ENCODE measurements at places on chromosomes 12 and 14.

DNA sequence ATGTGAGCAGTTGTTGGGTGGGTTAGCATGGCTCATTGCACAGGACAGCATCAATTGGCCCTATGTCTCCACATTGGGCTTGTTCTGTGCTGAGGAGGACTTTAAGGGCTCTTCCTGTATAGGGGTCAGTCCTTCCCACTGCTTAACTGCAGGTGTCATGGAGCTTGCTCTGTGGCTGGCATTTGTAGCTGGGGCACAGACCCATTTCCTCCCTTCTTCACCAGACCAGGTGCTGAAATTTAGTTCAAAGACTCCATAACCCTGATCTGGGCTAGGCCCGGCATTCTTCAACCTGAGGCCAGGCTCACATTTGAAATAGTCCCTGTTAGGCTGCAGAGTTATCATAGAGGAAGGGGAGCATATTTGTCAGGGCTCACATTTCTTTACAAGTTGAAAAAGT lies 12.8 kb downstream of the CHST11 start:
- DNase-seq: no peak

- no peak for DNase-seq
Observed at GRCh38 chr14:28494196-28494595, 272.4 kb upstream of the FOXG1 start.

GRCh38 chr14:36835128-36835527 lies 173.5 kb downstream of the PAX9 start:
- DNase-seq: no peak

GRCh38 chr12:67826946-67827720 lies 162.1 kb upstream of the IFNG-AS1 start:
- DNase-seq: no peak

DNA sequence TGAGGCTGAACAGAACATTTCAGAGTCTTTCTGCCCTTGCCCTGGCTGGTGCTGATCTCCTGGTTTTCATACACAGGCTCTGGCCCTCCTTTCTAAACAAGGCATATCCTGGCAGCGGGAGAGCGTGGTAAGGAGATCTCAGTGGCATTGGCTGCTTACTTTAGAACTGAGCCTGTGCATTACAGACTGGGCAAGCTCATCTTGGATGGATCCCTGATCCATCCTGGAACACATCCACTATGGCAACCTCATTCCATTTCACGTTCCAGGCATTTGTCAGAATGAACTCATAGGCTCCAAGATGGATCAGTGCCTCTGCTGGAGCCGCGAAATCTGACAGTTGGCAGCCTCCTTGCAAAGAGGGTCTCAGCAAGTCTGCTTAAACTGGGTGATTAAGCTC lies 224.5 kb upstream of the PELI2 start:
- DNase-seq: no peak

GRCh38 chr12:67797753-67798152 lies 149.2 kb downstream of the DYRK2 start:
- no peak for DNase-seq

- DNase-seq: no peak
Observed at GRCh38 chr12:3595721-3596120, 104.7 kb downstream of the PRMT8 start.

DNA sequence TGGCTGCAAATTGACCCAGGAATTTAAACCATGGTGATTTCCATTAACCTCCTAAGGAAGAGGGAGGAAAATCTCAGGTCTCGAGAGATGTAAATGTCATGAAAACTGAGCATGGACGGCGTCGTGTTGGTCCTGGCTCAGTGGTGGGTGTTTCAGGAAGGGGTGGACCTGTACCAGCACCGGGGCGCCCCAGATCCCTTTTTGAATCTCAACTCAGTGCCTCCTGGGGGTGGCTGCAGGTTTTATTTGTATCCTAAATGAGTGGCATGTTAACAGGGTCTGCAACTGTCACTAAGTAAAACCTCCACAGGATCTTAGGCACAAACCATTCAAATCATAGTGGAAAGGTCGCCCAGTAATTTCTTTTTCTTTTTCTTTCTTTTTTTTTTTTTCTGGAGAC lies 101.3 kb downstream of the ASCL4 start:
- no peak for DNase-seq

DNA sequence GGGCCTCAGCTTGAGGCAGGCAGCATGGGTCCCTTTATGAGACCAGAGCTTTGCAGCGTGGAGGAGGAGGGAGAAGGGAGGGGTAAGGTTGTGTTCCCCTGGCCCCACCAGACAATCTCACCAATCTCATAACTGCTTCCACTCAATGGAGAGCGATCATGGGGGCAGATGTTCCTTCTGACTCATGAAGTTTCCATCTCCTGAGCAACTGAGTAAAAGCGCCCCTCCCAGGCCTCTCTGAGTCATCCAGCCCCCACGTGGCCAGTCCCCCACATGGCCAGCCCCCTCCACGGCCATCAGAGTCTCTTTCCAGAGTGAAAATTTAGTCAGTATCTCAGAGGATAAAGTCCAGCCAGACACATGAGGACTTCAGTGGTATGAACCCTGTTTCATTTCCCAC lies 39.2 kb upstream of the PLXNC1 start:
- no peak for DNase-seq

DNA sequence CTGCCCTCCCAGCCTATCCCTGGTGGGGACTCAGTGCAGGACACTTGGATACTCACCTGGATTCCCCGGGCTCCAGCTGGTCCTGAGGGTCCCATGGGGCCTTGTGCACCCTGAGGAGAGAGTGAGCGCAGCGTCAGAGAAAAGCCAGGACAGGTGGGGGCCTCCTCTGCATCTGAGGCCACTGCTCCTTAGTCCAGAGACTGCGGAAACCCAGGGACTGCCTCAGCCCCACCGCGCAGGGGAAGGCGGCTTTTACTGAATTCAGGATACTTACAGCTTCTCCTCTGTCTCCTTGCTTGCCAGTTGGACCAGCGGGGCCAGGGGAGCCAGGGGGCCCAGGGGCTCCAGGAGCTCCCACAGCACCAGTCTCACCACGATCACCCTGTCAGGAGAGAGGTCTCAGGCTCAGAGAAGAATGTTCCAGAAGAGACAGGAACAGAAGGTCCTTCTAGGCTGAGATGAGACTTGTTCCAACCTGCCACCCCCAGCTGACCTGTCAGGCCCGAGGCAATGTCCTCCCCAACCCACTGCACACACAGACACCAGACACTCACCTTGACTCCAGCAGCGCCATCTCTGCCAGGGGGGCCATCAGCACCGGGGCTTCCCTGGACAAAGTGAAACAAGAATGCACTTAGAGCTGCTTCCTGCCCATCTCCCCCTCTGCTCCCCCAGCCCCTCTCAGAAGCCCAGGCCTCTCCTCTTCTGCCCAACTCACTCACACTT lies 13.8 kb downstream of the TMEM106C start:
- DNase-seq: no peak

- DNase-seq: no peak
Observed at GRCh38 chr12:104888481-104888880, 69.6 kb downstream of the SLC41A2 start.

DNA sequence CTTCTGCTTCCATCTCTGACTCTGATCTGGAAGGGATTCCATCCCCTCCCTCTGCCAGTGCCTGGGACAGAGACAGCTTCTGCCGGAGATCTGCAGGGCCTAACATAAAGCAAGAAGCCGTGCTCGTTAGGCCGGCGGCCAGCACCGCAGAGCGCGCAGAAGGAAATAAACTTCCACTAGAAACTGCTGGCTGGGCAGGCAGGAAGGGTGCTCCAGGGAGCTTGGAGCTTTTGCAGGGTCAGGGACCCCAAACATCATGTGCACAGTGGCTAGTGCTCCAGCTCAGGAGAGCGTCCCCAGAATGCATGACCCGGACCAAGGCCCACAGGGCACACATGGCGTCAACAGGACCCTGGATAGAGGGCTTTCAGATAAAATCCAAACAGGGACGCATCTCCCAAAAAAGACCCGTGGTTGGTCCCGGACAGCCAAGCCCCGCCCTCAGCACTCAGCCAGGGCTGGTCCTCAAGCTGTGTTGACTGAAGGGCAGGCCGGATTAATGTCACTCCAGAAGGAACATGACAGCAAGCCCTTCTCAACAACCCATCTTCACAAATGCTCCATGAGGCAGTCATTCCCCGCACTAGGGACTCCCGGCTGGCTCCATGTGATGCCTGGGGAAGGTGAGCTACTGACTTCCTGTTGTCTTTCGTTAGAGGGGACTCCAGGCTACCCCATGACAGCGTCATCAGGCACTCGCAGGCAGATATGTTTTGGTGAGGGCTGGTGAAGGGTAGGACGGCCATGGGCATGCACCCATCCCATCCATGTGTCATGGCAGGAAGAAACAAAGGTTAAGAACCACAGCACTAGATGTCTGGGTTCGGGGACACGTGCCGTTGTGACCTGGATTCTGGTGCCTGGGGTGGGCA lies 121.5 kb downstream of the CALM1 start:
- DNase-seq: no peak

- DNase-seq: no peak
Observed at GRCh38 chr14:89201645-89202044, 215.4 kb downstream of the FOXN3 start.

DNA sequence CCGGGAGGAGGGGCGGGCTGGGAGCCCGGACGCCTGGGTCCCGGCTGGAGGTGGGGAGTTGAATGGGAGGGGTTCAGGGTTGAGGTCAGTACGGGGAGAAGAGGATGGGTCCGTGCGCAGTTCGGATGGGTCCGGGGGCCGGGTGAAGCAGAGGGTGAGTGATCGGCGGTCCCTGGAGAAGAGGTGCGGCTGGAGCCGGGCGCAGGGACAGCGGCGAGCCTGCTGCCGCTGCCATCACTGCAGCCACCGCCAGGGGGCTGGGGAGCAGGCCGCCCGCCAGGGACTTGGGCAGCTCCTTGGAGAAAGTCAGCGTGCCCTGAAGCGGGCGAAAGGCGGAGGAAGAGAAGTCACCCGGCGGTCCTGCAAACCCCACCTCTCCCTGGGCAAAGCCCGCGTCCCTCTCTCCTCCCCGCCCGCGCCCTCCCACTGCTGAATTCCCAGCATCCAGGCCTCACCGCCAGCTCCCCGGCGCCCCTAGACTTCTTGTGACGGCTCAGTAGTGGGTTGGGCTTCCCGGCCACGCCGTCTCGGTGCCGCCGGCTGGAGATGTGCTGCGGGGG lies 6.0 kb upstream of the GPR84 start:
- no peak for DNase-seq

DNA sequence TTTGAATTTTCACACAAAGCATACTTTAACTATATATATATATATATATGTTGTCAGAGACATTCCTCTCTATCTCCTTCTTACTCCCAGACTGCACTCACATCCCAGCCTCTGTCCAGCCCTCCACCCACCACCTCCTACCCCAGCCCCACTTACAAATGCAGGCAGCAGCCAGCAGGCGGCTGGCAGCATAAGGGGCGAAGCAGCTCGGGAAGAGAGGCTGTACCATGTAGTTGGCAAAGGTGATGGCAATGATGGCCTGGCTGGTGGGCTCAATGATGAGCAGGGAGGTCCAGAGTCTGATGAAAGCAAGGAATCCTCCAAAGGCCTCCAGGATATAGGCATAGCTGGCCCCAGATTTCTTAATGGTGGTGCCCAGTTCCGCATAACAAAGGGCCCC lies 2.5 kb downstream of the SLC7A7 start:
- no peak for DNase-seq

GRCh38 chr14:92670643-92671366 lies 77.6 kb downstream of the LGMN start:
- DNase-seq: no peak

DNA sequence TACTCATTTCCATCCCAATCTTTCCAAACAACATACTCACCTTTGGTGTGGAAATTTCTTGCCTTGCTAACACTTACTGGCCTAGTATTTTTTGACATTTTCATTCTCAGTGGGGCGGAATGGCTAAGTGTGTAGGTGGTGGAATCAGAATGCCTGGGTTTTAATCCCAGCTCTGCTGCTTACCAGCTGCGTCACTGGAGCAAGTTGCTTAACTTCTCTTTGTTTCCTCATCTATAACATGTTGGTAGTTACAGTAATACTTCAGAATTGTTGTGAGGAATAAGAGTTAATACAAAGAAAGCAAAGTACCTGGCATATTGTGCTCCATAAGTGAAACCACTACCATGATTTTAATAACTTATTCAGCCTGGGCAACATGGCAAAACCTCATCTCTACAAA lies 3.0 kb upstream of the FAM177A1 start:
- DNase-seq: no peak

DNA sequence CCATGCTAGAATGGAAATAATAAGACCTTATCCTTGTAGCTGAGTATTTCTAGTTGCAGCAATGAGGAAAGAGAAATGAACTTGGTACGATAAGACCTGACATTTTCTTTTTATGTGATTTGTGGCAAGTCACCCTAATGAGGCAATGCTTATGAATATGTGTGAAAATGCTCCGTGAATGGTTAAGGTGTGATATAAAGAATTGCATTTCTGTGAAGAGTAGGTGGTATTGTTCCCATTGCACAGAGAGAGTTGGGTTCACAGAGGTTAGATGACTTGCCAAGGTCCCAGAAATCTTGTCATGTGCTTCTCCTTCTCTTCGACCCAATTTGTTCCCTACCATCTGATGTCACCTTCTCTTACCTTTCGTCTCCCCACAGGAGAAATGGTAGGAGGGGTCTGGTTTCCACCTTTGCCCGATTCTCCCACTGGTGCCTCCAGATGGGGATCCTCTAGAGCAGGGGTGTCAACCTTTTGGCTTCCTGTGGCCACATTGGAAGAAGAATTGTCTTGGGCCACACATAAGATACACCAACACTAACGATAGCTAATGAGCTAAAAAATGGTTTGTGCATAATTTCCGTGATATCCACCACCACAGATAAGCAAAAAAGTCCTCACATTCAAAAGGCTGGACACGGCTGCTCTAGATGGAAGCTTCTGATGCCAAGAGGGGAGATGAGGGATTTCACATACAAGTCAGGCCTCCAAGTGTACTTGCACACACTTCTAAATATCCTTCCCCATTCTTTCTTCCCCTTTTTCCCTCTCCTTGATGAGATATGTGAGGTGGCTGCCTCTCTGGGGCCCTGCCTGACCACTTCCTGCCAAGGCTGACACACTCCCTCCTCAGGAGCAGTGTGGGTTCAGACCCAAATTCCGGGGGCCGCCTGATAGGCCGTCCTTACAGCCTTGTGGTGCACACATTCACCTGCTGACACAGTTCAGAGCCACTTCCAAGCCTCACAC lies 96.1 kb downstream of the PLXNC1 start:
- peak; percentile 20 for DNase-seq

GRCh38 chr12:110796952-110797351 lies 49.8 kb upstream of the CCDC63 start:
- DNase-seq: no peak

GRCh38 chr14:94826774-94827173 lies 56.9 kb upstream of the GSC start:
- no peak for DNase-seq

GRCh38 chr14:75096959-75097358 lies 27.5 kb downstream of the ZC2HC1C start:
- no peak for DNase-seq

- no peak for DNase-seq
Observed at GRCh38 chr12:112517730-112518364, 99.1 kb downstream of the PTPN11 start.

GRCh38 chr12:132163911-132164288 lies 19.6 kb downstream of the NOC4L start:
- no peak for DNase-seq

Measured in stimulated activated CD8-positive, alpha-beta memory T cell treated with anti-CD3 and anti-CD28 coated beads, Interleukin-2, amount 100 ng/mL, for 1 hour (primary cell).